Epithelial cell of alveolus of lung (primary cell): ENCODE measurements at places on chromosomes 2 and 18. TPM values are rescaled to one million over a fixed set of nuclear protein-coding genes. Genes with fewer than 3 reads are reported as not detected.

Gene MAP3K19
- not detected in 2 replicates for total RNA-seq

Gene MTLN
- 31.9 and 55.6 TPM in 2 replicates for total RNA-seq

Gene CAPN14
- total RNA-seq = 0.08 TPM in 1 of 2 replicates, not detected in the other

Gene ALPP
- total RNA-seq = not detected in 2 replicates

Gene MC5R
- total RNA-seq = not detected in 2 replicates

Gene ZNF521
- total RNA-seq = 15.4 and 36.2 TPM in 2 replicates

Gene IL1R2
- total RNA-seq = 1.0 and 6.1 TPM in 2 replicates

Gene CCDC74A
- 17.2 and 18.1 TPM in 2 replicates for total RNA-seq

Gene FEV
- total RNA-seq = not detected in 2 replicates

Gene ABCB11
- total RNA-seq = not detected in 2 replicates

Gene NOL4
- not detected in 2 replicates for total RNA-seq

Gene CCDC68
- total RNA-seq = 20.2 and 36.8 TPM in 2 replicates

Gene LIMS4
- 1.3 TPM in 1 of 2 replicates, not detected in the other for total RNA-seq

Gene ASXL2
- 10.7 and 16.9 TPM in 2 replicates for total RNA-seq

Gene MYL1
- total RNA-seq = 6.1 TPM in 1 of 2 replicates, not detected in the other

Gene SERPINB3
- total RNA-seq = under 0.01 TPM in 1 of 2 replicates, not detected in the other

Gene KIF1A
- total RNA-seq = 2.7 TPM in 1 of 2 replicates, not detected in the other

Gene STEAP3
- total RNA-seq = 10.0 and 39.8 TPM in 2 replicates

Gene INHBB
- total RNA-seq = 0.32 TPM in 1 of 2 replicates, not detected in the other

Gene FNDC4
- 10.4 and 20.9 TPM in 2 replicates for total RNA-seq

Gene DRC1
- total RNA-seq = not detected in 2 replicates

Gene TTR
- not detected in 2 replicates for total RNA-seq

Gene CNDP1
- total RNA-seq = not detected in 2 replicates

Gene GEN1
- total RNA-seq = 6.3 and 14.6 TPM in 2 replicates

Gene ABCG5
- not detected in 2 replicates for total RNA-seq

Gene UGGT1
- 26.5 and 63.0 TPM in 2 replicates for total RNA-seq

Gene TBC1D8
- 1.9 and 5.0 TPM in 2 replicates for total RNA-seq

Gene SULT1C2
- total RNA-seq = not detected in 2 replicates

Gene PMAIP1
- total RNA-seq = 10.7 and 43.3 TPM in 2 replicates

Gene PCARE
- total RNA-seq = not detected in 2 replicates

Gene TOGARAM2
- total RNA-seq = 0.13 TPM in 1 of 2 replicates, not detected in the other

Gene DSG4
- not detected in 2 replicates for total RNA-seq

Gene CFC1
- not detected in 2 replicates for total RNA-seq

Gene TFPI
- 210 and 396 TPM in 2 replicates for total RNA-seq

Gene NEU2
- not detected in 2 replicates for total RNA-seq

Gene GALR1
- total RNA-seq = not detected in 2 replicates

Gene LBX2
- 0.64 and 3.1 TPM in 2 replicates for total RNA-seq

Gene NFATC1
- 5.4 and 7.6 TPM in 2 replicates for total RNA-seq

Gene CD28
- total RNA-seq = not detected in 2 replicates

Gene TNFAIP6
- 32.4 and 48.5 TPM in 2 replicates for total RNA-seq

Gene NRP2
- 35.7 and 51.8 TPM in 2 replicates for total RNA-seq
